ENCODE measurements at places on chromosomes 11 and 22.

- DNase-seq, result no peak
Observed at GRCh38 chr11:112310848-112311247, 50.2 kb upstream of the PLET1 start.

- no peak for DNase-seq
Observed at GRCh38 chr11:77401486-77402217, 72.2 kb downstream of the PAK1 start.

GRCh38 chr11:15848631-15849168 is 507.6 kb downstream of the SOX6 start:
- no peak for DNase-seq

GRCh38 chr11:67561971-67562619 is 21.5 kb upstream of the GSTP1 start:
- no peak for DNase-seq

- DNase-seq, result no peak
Observed at GRCh38 chr11:61607920-61608599, 27.2 kb upstream of the SYT7 start.

- no peak for DNase-seq
Observed at GRCh38 chr11:72105888-72106287, at the start of gene TOMT. TOMT (plus strand) TSS chr11:72105924; CDS start chr11:72105952, 28 bp downstream.

- no peak for DNase-seq
Observed at GRCh38 chr22:45263463-45264269, 21.1 kb upstream of the UPK3A start.

DNA sequence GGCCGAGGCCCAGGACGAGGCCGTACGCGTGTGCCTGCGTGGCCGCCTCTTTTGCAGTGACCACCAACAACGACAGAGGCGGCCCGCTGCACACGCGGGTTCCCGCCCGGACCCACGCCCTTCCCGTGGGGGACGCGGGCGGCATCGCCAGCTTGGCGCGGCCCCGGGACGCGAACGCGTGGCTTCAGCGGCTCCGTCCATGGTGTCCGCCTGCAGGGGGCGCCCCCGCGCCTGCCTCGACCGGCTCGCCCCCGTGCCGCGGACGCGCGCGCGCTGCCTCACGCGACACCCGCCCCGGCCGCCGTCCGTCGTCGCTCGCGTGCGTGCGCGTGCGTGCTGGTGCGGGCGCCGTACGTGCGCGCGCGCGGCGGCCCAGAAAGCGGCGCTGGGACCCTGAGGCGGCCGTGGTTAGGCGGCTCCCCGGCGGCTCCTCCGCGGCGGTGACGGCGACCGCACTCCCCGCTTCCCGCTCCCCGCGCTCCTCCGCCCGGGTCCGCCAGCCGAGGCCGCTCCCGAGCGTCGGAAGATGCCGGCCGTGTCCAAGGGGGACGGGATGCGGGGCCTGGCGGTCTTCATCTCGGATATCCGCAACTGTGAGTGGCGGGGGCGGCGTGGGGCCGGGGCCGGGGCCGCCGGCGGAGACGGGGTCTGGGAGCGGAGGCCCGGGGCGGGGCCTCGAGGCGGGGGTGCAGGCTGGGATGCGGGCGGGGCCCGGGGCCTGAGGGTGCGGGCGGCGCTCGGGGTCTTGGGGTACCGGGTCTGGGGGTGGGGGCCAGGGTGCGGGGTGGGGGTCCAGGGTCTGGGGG is at the start of gene AP2A2:
Gene AP2A2, plus strand, starts transcription at position 375 of the 806 bp plus-strand sequence. Its CDS starts 152 bp downstream, at position 527.
- DNase-seq, result peak; percentile 87

DNA sequence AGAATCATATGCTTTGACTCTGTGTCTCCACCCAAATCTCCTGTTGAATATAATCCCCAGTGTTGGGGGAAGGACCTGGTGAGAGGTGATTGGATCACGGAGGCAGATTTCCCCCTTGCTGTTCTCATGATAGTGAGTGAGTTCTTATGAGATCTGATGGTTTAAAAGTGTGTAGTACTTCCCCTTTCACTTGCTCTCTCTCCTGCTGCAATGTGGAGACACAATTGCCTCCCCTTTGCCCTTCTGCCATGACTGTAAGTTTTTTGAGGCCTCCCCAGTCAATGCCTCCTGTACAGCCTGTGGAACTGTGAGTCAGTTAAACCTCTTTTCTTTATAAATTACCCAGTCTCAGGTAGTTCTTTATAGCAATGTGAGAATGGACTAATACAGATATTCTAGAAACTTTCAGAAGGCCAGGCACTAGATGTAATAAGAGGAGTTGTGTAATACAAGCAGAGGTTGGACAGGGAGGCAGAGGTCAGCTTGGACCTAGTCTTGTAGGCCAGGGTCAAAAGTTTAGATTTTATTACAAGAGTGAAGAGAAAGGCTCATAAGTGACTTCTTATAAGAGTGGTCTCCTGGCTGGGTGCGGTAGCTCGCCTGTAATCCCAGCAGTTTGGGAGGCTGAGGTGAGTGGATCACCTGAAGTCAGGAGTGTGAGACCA is 9.3 kb upstream of the SERPING1 start:
- no peak for DNase-seq

- no peak for DNase-seq
Observed at GRCh38 chr11:11391796-11392463, 38.9 kb upstream of the CSNK2A3 start.

DNA sequence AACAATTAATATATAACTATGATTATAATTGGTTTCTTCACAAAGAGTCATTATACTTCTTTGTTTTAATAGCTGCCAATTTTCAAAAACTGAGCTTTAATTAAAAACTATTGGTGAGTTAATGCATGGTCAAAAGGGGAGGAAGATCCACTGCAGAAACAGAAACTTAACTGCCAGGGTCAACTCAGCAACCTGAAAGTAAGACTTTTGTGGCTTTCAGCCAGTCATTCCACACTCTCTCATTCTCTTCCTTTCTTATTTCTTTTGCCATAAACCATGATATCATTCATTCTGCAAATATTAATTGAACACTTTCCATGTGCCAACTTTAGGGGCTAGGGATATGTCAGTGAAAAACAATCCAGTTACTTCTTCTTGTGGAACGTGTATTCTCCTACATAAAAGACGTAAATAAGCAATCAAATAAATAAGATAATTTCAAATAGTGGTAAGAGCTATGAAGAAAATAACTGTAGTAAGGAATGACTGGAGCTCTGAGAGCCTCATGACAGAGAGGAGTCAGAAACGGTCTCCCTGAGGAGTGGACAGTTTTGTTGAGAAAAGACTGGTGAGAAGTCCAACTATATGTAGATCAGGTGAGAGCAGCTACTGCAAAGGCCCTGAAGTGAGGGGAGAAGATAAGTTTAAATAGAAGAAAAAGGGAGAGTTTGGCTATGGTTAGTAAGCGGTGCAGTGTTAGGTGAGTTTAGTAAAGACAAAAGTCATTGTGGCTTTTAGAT is 130.5 kb downstream of the GRIA4 start:
- DNase-seq, result no peak

Measured in stimulated activated CD8-positive, alpha-beta memory T cell treated with anti-CD3 and anti-CD28 coated beads, Interleukin-15, amount 100 ng/mL, for 48 hours (primary cell).